ENCODE measurements at places on chromosomes 7 and 10. TPM values are rescaled to one million over a fixed set of nuclear protein-coding genes. Genes with fewer than 3 reads are reported as not detected.
A peak's percentile ranks its signal among the peaks of the same experiment; 100 is the strongest.

The SSC4D gene
- total RNA-seq = 0.42 TPM

The SDK1 gene
- total RNA-seq = 2.0 TPM

The APBB1IP gene
- not detected for total RNA-seq

DNA sequence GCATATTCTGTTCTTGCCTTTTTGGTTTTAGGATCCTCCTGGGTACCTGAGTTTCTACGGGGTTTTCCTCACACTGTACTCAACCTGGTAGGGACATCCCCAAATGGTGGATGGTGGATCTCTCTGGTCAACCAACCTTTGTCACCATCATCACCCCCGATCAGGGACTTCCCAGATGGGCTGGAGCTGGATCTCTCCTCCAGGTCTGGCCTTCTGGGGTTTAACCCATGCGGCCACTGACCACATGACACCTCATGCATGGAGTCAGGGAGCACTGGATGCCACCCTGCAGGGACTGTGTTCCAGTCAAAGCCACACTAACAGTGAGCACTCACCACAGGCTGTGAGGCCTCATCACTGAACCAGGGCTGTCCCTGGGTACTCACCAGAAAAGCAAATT, 80.0 kb downstream of the CELF2 start:
- no peak for DNase-seq

DNA sequence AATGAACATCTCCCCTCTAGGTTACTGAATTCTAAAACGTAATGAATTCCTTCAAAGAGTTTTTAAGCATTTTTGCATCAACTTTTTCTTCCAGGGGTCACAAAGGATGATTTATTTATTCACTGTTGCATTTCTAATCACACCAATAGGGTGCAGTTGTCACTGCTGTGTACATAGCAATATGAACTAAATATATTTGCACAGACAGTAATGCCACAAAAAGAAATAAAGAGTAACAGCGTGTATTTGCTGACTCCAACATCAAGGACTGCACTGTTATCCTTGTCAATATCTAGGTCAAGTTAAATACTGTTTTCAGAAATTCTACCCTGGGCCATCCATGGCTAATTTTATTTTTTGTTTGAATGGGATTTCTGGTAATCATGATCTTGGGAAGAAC, 138.0 kb downstream of the FRMD4A start:
- DNase-seq = no peak

DNA sequence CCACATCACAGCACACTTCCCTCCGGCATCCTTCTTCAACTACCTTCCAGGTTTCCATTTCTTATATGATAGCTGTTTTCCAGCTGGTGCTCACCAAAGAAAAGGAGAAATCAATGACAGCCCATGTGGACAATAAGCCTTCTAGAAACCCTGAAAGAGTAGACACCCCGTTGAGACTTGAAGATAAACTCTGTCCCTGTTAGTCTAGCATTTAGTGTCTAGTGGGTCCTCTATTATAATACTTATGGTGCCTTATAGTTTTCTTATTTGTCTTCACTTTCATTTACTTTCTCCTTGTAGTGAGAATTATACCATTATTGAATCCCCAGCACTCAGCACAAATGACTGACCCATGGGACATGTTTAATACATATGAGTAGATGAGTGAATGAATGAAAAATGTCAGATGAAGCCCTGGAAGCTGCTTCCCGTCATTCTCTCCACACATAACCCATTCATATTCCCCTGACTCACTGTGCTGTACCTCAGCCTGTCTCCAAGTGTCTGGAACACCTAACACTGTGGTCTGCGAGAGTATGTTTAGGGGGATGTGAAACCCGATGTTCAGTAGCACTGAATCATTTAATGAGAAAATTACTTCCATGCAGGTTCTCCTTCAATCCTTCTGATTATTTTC, 377.6 kb downstream of the GPR158 start:
- DNase-seq = peak; percentile 35

- DNase-seq = no peak
Measured at GRCh38 chr7:12567015-12567414, 3.5 kb upstream of the SCIN start.

DNA sequence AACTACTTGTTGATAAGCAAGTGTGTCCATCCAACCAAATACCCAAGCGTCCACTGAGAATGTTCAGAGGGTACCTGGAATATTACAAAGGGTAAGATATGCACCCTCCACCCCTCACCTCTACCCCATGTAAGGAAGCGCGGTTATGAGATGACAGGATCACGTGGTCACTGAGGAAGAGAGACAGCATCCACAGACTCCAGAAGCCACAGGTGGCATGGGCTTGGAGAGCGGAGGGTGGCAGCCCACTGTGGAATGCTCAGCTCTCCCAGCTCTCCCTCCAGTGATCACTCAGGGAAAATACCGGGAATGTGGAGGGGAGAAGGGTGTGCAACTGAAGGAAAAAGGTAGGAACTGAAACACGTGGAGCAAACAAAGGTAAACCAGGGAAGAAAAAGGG, 25.7 kb downstream of the SFMBT2 start:
- DNase-seq = no peak

DNA sequence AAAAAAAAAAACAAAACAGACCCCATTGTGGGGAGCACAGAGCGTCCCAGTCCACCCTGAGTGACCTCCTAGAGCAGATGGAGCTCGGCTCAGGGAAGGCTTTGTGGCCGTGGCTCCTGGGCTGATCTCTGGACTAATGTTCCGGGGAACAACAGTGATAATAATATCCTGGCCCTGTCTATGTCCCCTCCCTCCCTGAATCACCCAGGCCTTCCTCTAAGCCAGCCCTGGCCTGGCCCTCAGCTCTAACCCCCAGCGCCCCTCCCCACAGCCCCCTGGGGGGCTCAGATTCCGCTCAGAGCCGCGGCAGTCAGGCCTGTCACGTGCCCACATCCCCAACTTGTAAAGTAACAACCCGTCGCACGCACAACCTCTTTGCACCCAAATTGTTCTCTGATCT, 48.3 kb downstream of the MICALL2 start:
- DNase-seq = no peak
